ENCODE measurements at places on chromosomes 4 and X.

- DNase-seq = no peak
Measured at GRCh38 chr4:69858690-69859089, 1.3 kb downstream of the SULT1E1 start.

DNA sequence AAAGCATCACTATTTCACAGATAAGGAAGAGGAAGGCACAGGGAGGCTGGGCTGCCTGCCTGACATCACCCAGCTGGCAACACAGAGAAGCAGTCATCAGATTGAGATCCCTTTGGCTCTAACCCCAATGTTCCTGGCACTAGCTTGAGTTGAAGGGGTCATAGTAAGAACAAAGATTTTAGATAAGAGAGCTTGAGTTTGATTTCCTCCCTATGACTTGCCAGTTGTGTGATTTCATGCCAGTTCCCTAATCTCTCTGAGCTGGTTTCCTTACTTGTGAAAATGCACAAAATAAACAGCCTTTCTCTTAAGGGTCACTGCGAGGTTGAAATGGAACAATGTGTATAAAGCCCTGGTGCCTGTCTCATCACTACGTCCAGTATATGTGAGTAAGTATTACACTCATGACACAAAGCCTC, 475.4 kb upstream of the HS3ST1 start:
- no peak for DNase-seq

DNA sequence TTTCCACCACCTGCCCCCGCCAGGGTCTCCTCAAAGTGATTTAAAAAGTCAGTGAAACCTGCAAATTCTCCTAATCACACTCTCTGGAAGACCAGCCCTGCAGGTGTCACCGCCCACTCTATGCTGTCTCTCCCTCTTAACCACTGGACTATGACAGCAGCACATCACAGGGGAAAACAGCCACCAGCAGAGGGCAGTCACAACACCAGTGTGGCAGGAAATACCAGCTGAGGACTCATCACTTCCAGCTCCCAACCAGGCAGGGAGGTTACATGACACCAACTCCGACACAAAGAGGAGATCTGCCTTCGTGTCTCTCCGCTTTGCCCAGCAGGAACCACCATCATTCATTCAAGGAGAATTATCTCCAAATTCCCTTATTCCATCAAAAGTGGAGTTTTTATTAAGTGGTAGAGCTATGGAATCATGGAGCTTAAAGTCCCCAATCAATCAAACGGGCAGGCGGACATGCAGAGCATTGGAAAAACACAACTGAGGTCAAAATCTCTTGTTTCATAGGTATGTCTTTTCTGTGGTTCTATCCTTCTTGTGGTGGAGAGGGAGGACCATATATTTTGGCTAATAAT, 91.3 kb downstream of the NSUN7 start:
- DNase-seq = peak; percentile 91

DNA sequence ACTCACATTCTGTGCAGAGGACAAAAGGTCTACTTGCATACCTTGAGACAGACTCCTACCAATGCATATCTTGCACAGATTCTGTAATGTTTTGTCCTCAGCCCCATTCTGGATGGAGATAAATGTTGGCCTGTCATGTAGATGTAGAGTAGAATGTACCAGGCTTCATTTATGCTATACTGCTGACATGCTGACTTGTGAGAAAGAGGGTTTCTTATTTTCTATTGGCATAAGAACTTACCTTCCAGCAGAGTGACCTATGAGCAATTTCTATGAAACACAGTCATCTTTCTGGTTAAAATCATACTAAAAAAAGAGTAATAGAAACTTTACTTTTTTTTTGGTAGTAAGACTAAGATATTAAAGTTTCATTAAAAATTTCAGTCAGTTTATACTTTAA, 17.2 kb downstream of the SLC4A4 start:
- DNase-seq = no peak

GRCh38 chrX:108163333-108164082, 71.9 kb downstream of the ATG4A start:
- no peak for DNase-seq

DNA sequence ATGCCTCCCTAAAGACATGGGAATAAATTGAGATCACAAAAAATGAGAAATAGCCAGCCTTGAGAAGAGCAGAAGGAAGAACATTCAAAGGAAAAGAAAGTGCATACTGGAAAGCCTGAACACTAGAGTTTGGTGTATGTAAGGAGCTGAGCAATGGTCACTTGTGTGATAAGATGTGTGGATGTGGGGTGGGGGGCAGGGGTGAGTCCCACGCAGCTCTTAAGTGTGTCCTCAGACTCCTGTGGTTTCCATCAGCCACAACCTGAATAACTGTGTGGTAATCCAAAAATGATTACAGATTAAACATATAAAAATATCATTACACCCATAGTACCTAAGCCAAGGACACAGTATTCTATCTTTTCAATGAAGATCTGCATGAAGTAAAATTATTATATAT, 59.9 kb downstream of the ELOVL6 start:
- no peak for DNase-seq

DNA sequence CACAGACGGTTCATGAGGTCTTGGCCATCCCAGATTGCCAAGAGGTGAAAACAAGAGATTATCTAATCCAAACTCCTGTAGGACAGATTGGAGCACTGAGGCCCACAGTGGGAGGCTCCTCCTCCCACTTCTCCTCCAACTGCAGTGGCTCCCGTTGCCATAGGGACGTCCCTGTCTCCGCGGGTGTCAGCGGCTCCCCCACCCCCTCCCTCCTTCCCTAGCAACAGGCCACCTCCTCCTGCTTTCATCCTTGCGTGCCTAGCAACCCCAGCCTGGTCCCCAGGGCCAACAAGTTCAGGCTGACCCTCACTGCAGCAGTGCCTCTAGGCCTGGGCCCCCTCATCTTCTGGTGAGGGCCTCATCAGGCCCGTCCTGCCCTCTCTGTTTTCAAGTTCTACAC, 6.8 kb upstream of the IQSEC2 start:
- DNase-seq = no peak

GRCh38 chrX:15915959-15916703, 61.5 kb upstream of the AP1S2 start:
- DNase-seq = peak; percentile 31

GRCh38 chr4:47720787-47721186, 117.1 kb downstream of the CORIN start:
- no peak for DNase-seq

- DNase-seq = no peak
Measured at GRCh38 chr4:108709234-108709633, 53.6 kb downstream of the ETNPPL start.

GRCh38 chr4:44415251-44415650, 33.4 kb downstream of the KCTD8 start:
- no peak for DNase-seq

- DNase-seq = peak; percentile 27
Measured at GRCh38 chr4:103915224-103915869, 195.6 kb upstream of the TACR3 start.

DNA sequence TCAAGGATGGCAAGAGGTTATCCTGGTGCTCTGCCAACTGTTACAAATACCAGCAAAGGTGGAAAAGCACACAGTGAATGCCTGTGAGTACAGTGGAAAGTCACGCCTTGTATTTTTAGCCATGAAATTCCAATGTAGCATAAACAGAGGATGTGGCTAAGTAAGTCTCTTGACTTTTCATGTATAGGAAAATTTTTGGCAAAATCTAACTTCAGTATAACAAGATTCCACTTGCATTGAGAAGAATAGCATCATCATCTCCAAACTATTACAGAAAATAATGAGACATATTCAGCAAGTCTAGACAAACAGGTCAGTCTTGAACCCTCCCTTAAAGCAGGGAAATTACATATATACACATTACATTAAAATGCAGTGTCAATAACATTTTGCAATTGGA, 7.9 kb downstream of the SLC10A6 start:
- DNase-seq = no peak

GRCh38 chrX:115363372-115363771, 73.9 kb downstream of the LUZP4 start:
- no peak for DNase-seq

DNA sequence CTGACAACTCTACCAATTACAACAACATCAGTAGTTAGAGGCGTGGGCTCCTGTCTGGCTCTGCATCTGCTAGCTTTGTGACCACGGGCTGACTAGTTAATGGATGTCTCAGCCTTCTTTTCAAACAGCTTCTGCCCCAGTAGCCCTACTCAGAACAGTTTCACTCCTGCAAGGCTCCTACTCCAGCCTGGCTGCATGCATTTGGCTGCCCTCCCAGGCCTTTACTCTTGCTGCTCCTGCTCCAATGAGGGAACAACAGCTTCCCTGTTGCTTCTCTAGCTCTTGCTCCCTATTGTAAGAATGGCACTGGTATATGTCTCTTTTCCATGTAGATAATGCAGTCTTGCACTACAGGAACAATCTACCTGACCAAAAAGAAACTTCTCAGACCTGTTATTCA, 93.3 kb downstream of the TTC29 start:
- DNase-seq = no peak

DNA sequence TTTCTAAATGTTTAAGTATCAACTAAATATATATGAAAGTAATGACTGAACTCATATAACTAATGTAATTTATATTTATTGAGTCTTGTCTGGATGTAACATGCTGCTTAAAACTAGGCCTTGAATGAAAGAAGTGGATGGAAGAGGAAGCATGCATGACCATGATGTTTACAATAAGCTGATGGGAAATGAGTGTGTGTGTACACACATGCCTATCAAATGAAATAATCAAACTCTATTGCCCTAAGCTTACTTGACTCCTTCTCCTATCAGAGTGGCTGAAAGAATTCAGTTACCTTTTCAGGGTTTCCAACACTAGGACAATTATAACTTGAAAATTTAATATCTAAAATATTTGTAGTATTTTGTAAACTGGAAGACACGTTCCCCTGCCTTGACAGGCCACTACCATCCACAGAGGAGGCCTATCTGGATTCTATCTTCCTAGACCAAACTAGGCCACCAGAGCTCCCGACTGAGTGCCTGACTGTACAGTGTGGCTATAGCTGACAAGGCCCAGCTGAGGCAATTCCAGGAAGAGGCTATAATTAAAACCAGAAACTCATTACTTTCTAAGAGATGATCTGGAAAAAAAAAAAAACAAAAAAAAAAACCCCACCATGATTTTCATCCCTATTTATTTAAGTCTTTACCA, 7.6 kb downstream of the ARSJ start:
- no peak for DNase-seq

DNA sequence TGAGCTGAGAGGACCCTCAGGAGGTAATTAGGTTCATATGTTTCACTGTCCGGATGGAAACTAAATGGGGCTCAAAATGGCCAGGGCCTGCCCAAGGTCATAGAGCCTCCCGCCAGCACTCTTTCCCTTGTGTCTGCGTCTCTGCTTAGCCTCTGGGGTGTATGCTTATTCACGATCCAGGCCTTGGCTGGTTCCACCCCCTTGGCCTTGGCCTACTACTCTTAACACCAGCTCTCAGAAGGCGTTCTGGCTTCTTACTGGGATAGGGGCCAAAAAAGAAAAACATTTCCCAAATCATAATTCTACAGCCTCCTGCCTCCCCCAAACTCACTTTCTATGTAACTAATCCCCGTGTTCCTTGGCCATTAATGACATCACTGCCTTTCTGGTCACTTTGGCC, 68.8 kb downstream of the RTL5 start:
- no peak for DNase-seq

GRCh38 chrX:67408423-67409079, 135.3 kb upstream of the AR start:
- DNase-seq = no peak

DNA sequence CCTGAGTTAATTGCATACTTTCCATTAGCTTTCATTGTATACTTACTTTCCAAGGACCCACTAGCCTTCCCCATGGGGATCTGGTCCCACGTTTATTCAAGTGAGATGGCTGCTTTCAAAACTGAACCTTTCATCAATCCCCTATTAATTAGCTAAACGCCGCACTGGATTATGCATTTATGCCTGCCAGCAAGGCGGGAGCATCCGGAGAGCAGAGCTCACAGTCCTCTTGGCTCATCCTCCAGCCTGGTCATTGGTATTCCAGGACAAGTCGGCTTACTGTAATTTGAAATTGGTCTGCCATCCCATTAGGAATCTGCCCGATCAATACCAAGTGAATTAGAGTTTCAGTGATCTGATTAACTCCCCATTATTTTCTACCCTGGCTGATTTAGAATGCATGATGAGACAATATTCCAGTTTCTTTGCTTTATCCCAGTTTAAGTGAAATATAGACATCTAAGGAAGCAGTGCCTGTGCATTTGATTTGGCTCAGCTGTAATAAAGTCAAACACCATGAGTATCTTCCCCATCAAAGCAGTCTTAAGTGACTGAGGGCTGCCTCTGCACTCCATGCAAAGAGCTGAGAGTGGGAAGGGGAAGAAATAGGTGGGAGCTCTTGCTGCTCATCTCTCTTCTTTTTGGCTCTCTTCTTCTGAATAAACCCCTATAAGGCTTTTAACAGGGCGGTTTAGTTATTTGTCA, 411.4 kb downstream of the GPAT3 start:
- no peak for DNase-seq

GRCh38 chr4:92387459-92388069, 83.8 kb downstream of the GRID2 start:
- DNase-seq = peak; percentile 10

DNA sequence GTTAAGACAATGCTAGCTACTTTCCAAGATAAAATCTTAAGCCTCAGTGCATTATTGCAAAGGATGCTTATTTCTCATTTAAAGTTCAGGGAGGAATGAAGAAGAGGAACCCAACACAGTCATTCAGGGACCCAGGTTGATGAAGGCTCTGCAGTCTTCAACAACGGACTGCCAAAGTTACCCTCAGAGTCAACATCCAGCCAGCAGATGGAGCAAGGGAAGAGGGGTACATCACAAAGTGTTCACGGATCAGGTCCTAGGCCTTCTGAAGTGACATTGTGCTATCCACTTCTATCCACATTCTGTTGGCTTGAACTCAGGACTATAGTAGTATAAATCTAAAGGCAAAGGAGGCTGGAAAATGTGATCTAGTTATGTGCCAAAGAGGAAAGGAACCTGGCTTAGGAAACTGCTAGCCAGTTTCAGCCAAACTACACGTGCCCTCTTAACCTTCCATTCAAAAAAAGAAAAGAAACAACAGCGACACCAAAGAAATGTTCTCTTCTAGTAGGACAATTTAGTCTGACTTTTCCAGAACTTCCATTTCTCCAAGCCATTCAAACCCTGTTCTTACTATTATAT, 28.8 kb downstream of the NKX6-1 start:
- DNase-seq = no peak

- no peak for DNase-seq
Measured at GRCh38 chr4:42708625-42709024, 51.7 kb upstream of the ATP8A1 start.

DNA sequence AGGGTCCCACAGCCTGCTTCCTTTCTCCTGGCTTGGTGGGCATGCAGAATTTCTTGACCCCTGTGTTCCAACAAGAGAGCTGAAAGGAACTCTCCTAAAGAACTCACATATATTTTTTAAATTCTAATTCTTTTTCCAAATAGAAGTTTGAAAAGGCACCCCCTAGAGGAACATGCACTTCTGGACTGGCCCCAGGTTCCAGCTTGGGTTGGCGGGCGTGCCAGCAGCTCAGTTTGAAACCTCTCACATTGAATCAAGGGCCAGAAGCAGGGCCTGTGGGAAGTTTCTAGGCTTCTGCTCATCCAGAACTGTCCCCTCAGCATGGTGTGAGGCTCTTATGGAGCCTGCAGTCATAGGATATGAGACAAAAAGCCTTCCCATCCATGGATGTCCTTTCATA, 132.6 kb downstream of the ATG4A start:
- DNase-seq = no peak

GRCh38 chr4:117575850-117576249, 458.4 kb upstream of the NDST3 start:
- no peak for DNase-seq

All from inflammatory macrophage treated with lipopolysaccharide for 1 hour (primary cell).